ENCODE measurements at places on chromosomes 13 and 19.

- H3K4me1 ChIP-seq = peaks cover 51% of the 10 kb centered on the region
- DNase-seq = no peak
These were observed 494 bp downstream of the NCLN start for GRCh38 chr19:3186160-3186688.

DNA sequence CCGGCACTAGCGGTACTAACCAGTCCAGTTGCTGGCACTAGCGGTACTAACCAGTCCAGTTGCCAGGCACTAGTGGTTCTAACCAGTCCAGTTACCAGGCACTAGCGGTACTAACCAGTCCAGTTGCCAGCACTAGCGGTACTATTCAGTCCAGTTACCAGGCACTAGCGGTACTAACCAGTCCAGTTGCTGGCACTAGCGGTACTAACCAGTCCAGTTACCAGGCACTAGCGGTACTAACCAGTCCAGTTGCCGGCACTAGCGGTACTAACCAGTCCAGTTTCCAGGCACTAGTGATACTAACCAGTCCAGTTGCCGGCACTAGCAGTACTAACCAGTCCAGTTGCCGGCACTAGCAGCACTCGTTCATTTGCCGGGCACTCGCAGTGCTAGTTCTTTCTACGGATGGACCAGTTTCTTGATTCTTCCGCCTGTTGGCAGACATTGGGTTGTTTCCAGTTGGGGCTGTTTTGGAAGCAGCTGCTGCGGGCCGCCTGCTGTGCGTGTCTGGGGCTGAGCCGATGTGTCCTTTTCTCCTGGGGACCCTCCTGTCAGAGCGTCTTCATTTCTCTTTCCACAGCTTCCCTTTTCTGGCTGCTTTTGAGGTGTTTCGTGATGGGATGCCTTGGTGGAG lies 123.4 kb upstream of the MCF2L start:
- no peaks in the 10 kb centered on the region for H3K4me1 ChIP-seq
- H3K4me3 ChIP-seq = no peak overlapping the region
- no peak overlapping the region for H3K27ac ChIP-seq
- H3K36me3 ChIP-seq = no peaks in the 10 kb centered on the region

DNA sequence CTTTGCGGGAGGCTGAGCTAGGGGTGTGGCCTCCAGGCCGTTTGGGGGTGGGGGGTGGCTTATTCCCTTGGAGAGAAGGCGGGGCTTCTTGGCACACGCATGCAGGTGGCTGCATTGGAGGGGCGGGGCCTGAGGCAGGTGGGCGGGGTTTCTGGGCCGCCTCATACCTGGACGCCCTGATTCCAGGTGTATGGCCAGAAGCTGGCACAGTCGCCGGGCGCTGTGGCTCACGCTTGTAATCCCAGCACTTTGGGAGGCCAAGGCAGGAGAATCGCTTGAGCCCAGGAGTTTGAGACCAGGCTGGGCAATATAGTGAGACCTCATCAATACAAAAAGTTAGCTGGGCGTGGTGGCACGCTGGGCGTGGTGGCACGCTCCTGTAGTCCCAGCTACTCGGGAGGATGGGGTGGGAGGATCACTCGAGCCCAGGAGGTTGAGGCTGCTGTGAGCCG lies 7.8 kb downstream of the ABCA7 start:
- no peak overlapping the region for H3K4me3 ChIP-seq
- no peaks in the 10 kb centered on the region for H3K4me1 ChIP-seq
- H3K27ac ChIP-seq = no peak overlapping the region
- DNase-seq = no peak
- H3K27me3 ChIP-seq = no peaks in the 10 kb centered on the region

- H3K4me3 ChIP-seq = no peak overlapping the region
- DNase-seq = no peak
- no peaks in the 10 kb centered on the region for H3K36me3 ChIP-seq
- no peaks in the 10 kb centered on the region for H3K27me3 ChIP-seq
- H3K4me1 ChIP-seq = peaks cover 38% of the 10 kb centered on the region
These were observed 224.0 kb downstream of the COG6 start for GRCh38 chr13:39879286-39880035.

- H3K36me3 ChIP-seq = no peaks in the 10 kb centered on the region
- H3K4me1 ChIP-seq = no peaks in the 10 kb centered on the region
- H3K27me3 ChIP-seq = peaks cover 9% of the 10 kb centered on the region
- H3K4me3 ChIP-seq = no peak overlapping the region
- H3K27ac ChIP-seq = no peak overlapping the region
- DNase-seq = no peak
These were observed 88.2 kb downstream of the FREM2 start for GRCh38 chr13:38775085-38775484.
